Fibroblast of upper back skin (primary cell): ENCODE measurements at places on chromosomes 2 and 18.

- DNase-seq: no peak
Observed at GRCh38 chr2:2998971-2999370, 378.6 kb downstream of the EIPR1 start.

- no peak for DNase-seq
Observed at GRCh38 chr18:39655341-39655740, 2089.7 kb upstream of the CELF4 start.

- DNase-seq: peak; percentile 47
Observed at GRCh38 chr18:63953811-63954210, 4.7 kb downstream of the HMSD start.

DNA sequence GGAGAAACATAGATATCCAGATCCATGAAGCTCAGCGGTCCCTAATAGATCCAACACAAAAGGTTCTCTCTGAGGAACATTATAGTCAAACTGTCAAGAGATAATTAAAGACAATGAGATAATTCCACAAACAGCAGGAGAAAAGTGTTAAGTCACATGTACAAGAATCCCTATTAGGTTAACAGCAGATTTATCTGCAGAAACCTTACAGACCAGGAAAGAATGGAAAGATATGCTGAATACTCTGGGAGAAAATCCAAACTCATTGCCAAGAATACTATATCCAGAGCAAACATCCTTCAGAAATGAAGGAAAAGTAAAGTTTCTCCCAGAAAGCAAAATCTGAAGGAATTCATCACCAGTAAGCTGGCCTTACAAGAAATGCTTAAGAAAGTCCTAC, 10.8 kb upstream of the KDM3A start:
- no peak for DNase-seq

- peak; percentile 46 for DNase-seq
Observed at GRCh38 chr2:157866202-157866601, 9.9 kb downstream of the ACVR1 start.

DNA sequence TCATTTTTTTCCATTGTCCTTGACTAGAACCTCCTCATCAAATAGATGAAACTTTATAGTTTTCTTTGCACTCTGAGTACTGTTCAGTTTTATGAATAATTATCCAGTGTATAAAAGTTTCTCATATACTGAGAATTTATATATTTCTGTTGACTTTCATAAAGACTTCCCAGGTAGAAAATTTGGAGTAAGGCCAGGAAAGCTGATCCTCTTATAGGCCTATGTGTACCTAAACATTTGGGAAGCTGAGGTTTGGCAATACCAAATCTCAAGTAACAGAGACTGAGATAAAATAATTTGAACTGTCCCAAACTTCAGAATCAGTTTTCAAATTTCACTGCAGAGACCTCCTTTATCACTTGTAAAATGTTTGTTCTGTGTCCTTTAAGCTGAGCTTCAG, 43.4 kb downstream of the CCDC102B start:
- DNase-seq: peak; percentile 31

- no peak for DNase-seq
Observed at GRCh38 chr2:85804583-85804982, 50.8 kb downstream of the ATOH8 start.

- no peak for DNase-seq
Observed at GRCh38 chr2:104860451-104860790, 6.5 kb downstream of the POU3F3 start.

DNA sequence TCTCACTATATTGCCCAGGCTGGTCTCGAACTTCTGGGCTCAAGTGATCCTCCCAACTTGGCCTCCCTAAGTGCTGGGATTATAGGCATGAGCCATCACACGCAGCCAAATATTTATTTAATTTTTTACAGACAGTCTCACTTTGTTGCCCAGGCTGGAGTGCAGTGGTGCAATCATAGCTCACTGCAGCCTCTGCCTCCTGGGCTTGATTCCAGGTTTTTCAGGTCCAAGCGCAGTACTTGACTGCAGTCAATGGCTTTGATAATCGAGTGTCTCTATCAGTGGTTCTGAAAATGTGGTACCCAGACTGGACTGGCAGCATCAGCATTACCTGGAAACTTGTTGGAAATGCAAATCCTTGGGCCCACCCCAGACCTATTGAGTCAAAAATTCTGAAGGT, 63.1 kb downstream of the PLB1 start:
- DNase-seq: no peak

GRCh38 chr2:30514134-30514847, 67.2 kb downstream of the LCLAT1 start:
- peak; percentile 65 for DNase-seq
